Jurkat, Clone E6-1 (cell line): ENCODE measurements at places on chromosomes 3 and 15.
A peak's percentile ranks its signal among the peaks of the same experiment; 100 is the strongest.

- DNase-seq, result no peak
Observed at GRCh38 chr3:159910991-159911663, 77.5 kb upstream of the IL12A start.

GRCh38 chr15:81255315-81255957 is 58.8 kb downstream of the IL16 start:
- no peak for DNase-seq

DNA sequence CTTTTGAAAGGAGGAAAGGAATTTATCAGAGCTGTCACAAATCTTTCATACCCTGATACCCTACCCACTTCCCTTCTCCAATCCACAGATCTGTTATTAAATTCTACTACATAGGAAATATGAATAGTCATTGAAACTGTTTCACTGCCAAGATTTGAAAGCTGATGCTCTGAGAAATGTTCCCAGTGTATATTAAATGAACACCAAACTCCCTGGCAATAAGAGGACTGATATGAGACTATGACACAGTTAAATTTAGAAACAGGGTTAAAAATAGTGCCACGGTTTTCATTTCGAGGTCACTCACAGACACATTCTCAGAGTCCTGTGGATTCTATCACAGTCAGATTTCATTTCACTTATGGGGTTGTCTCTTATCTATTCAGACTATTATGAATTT is 27.2 kb upstream of the GBE1 start:
- DNase-seq, result no peak

GRCh38 chr3:197804511-197804910 is 13.5 kb downstream of the LRCH3 start:
- DNase-seq, result no peak

- no peak for DNase-seq
Observed at GRCh38 chr3:39285332-39285731, 5.5 kb upstream of the CX3CR1 start.

- DNase-seq, result no peak
Observed at GRCh38 chr3:68535782-68536181, 396.6 kb downstream of the TAFA4 start.

DNA sequence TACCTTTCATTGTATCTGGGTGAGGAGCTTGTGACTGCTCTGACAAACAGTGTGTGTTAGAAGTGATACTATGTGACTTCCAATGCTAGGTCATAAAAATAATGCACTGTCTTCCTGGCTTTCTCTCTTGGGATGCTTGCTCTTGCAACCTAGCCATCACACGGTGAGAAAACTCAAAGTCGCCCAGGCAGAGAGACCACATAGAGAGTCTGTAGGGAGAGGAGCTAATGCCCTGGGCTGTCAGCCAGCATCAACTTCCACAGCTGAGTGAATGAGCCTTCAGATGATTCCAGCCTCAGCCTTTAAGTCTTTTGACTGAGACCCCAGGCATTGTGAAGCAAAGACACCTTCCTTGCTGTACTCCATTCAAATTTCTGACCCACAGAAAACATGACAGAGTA is 220.6 kb upstream of the SGO1 start:
- no peak for DNase-seq

- no peak for DNase-seq
Observed at GRCh38 chr15:98286831-98287230, 326.3 kb downstream of the ARRDC4 start.

DNA sequence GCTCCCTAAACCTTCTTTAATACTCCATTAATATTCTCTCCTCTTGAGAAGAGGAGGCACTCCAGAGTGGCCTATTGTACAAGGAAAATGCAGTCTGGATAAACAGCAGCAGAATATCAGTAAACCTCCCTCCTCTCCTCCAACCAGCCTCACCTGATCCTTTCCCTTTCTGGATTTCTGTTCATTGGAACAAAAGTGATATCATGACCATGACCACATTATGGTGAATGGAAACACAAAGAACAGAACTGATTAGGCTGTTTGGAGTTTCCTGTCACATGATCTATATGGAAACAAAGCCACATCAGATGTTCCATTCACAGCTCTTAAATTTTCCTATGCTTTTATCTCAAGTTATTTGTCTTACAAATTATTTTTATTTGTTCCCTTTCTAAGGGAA is 14.6 kb downstream of the C2CD4B start:
- DNase-seq, result peak; percentile 57

GRCh38 chr3:120745466-120745865 is 2.9 kb downstream of the GTF2E1 start:
- DNase-seq, result no peak

DNA sequence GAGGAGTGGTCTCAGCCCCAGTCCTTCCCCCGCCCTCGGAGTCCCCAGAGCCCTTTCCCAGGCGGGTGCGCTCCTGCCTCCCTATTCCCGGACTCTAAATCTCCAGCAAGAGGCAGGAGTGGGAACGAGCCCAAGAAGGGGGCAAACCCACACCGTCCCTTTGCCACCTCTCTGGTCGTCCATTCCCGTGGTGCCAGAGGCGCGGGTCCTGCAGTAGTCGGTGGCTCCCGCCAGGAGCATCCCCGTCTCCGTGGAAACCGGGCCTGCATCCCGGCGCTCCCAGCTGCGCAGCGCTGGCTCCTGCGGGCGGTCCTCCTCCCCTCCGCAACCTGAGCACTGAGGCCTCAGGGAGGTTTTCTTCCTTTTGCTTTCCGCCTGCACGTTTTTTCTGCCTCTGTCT is 44.8 kb downstream of the LHFPL4 start:
- no peak for DNase-seq

GRCh38 chr15:92305343-92305742 is 88.3 kb upstream of the ST8SIA2 start:
- DNase-seq, result no peak

DNA sequence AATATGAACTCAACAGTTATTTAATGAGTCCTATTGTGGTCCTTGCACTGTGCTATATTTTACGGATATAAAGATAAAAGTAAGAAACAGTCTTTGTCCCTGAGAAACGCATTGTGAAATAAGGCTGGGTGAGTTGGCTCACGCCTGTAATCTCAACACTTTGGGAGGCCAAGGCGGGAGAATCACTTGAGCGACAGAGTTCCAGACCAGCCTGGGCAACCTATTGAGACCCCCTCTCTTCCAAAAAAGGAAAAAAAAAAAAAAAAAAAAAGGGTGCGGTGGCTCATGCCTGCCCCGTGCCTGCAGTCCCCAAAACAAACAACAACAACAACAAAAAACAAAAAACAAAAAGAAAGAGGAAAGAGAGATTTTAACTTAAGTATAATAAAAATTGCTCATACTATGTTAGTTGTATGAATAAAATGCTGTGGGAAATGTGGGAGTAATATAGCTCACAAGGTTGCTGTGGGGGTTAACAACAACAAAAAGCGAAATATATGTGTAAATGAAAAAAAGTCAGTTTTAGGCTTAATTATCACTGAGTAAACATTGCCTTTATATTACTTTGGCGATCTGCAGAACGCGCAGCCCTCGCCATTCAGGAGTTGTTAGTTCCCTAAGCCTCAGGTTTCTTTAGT is 461 bp upstream of the FNDC3B start:
- DNase-seq, result no peak

DNA sequence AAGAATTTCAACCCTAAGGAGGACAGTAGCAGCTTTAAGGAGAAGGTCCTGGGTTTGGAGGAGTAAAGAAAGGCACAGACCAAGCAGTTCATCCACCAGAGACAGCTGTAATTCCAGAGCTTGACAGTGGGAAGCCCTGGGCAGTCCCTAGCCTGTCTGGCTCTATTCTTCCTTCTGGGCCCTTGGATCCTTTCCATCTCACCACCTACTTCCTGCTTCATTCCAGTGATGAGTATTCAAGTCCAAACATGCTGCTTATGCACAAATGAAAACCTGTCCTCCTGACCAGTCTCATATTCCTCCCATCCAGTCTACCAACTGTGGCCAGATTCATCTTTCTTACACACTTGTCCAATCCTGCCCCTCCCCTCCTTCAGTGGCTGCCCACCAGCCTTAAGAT is 171.4 kb downstream of the CNTN3 start:
- no peak for DNase-seq
